ENCODE measurements at places on chromosomes 13 and 19. TPM values are rescaled to one million over a fixed set of nuclear protein-coding genes. Genes with fewer than 3 reads are reported as not detected.
A peak's percentile ranks its signal among the peaks of the same experiment; 100 is the strongest.

The PSG7 gene
- not detected for total RNA-seq

The CYP4F3 gene
- 168 TPM for total RNA-seq

DNA sequence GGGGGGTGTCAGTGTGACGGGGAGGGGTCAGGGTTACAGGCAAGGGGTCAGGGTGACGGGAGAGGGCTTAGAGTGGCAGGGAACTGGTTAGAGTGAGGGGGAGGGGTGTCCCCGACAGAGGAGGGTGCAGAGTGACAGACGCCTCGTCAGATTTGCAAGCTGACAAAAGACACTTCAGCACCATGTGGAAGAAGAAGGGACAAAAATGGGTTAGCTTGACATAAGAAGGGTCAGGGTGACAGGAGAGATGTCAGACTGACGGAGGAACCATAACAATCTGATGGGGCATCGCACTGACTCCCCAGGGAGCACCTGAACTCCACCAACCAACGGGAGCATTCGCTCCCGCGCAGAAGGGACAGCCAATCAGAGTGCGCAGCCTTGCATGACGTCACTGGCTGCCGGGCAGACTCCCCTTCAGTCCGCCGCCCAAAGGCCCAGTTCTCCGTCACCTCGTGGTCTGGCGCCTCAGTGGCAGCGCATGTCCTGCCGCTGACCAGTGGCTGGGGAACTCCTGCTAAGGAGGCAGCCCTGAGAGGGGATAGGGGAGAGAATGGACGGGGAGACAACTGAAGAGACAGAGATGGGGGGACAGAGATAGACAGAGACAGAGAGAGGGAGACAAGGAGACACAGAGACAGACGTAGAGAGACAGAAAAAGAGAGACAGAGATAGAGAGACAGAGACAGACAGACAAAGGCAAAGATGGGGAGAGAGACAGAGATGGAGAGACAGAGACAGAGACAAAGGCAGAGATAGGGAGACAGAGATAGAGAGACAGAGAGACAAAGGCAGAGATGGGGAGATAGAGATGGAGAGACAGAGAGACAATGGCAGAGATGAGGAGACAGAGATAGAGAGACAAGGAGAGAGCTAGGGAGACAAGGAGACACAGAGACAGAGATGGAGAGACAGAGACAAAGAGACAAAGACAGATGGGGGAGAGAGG, 30.2 kb downstream of the C19orf81 start:
- peak; percentile 79 for DNase-seq

DNA sequence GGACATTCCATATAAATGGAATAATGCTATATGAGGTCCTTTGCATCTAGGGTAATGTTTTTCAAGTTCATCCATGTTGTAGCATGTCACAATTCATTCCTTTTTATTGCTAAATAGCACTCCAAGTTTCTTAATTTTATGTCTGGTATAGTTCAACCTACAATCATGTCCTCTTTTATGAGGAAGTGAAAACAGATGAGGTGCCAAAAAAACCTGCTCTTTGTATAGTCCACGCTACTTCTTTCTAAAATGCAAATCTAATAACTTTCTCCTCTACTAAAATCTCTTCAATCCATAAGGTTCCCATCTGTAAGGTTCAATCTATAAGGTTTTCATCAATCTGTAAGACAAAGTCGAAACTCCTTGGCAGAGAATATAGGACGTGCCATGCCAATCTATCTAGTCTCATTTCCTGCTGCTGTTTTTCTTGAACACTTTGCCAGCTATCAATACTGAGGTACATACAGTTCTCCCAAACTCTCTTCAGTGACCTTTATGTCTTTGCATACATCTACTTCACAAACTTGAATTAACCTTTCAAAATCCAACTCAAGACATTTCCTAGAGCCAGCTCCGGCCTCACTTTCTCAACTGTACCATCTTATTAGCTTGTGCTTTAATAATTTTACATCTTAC, 33.7 kb downstream of the INTS6 start:
- DNase-seq = no peak

GRCh38 chr13:93984876-93985275, 494.6 kb downstream of the DCT start:
- DNase-seq = no peak

DNA sequence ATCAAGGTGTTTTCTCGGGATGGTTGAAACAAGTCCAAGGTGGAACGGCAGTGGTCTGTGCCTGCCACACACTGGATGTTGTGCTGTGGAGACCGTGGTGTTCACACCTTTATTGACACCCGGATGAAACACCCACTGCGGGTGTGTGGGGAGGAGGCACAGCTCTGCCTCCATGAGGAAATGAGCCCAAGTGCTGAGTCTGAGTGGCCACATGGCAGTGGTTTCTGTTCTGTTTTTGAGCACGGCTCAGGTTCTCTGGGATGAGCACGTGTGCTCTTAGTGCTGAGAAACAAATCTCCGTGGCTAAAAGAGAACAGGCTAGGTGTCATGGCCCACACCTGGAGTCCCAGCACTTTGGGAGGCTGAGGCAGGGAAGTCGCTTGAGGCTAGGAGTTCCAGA, 29.5 kb downstream of the UPF1 start:
- no peak for DNase-seq

GRCh38 chr13:110446575-110446890, 115.0 kb downstream of the RAB20 start:
- no peak for DNase-seq

GRCh38 chr19:40244579-40245317, 18.3 kb upstream of the CCNP start:
- no peak for DNase-seq

DNA sequence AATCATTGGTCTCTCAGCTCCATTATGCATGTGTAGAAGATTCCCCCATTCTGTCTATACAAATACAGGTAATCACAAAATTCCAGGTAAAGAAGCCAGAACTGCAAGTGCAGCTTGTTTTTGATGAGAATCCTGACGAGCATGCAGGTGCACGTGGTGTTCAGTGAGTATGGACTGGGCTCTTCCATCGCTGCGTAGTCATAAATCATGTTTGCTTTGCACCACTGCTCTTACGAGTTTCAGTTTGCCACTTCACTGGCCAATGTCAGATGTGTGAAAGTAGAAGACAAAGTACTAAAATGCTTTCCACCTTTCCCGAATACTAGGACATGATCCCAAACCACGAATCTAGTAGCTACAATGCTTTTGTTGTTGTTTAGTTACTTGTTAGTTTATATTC, 390.7 kb downstream of the LIG4 start:
- no peak for DNase-seq

GRCh38 chr13:33218020-33218419, 67.5 kb downstream of the STARD13 start:
- no peak for DNase-seq

DNA sequence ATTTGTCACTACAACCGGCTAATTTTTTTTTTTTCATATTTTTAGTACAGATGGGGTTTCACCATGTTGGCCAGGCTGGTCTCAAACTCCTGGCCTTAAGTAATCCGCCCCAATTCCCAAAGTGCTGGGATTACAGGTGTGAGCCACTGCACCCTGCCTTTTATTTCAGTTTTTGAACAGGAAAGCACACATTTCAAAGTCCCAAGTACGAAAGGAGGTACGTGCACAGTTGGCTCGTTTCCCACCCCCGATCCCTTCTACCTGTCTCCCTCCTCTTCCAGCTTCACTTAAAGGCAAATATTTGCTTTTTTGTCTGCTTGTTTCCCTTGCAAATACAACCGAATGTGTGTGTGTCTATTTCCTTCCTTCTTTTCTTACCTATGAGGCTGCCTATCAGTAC, 30.5 kb downstream of the ZIC5 start:
- peak; percentile 67 for DNase-seq

GRCh38 chr19:3813473-3814392, 27.6 kb upstream of the MATK start:
- no peak for DNase-seq

DNA sequence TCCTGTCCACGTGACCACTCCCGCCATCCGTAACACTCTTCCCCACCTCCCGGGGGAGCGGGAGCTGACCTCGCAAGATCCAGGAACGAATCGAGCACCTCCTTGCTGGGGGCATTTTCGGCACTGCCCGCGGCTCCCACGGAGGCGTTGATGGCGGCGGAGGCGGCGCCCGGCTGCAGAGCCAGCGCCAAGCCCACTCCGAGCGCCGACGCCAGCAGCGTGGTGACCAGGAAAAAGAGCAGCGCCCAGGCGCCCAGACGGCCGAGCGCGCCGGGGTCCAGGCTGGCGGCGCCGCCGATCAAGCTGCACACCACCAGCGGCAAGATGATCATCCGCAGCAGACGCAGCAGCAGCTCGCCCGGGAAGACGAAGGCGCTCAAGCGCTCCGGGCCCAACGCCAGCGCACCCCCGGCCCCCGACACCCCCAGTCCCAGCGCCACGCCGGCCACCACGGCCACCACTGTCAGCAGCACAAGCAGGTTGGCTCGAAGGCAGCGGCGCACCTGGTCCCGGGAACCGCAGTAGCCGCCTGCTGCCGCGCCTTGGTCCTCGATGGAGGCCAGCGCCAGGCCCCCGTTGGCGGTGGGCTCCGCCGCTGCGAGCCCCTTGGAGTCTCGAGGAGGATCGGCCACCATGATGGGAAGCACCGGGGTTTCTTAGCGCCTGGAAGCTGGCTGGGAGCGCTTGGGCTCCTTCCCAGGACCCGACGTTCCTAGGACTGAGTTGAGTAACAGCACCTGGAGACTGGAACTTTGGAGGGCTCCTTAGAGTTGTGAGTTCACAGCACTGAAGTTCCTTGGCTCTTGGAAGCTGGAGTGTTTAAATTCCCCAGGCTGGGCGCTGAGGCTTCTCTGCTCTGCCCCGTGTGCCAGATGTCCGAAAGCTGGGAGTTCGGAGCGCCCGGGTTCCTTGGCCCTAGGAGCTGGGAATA, 798 bp downstream of the SLC1A5 start:
- peak; percentile 57 for DNase-seq

- DNase-seq = no peak
Measured at GRCh38 chr19:401866-402511, 7.0 kb downstream of the C2CD4C start.

- no peak for DNase-seq
Measured at GRCh38 chr13:46121597-46122163, 16.8 kb upstream of the CPB2 start.

DNA sequence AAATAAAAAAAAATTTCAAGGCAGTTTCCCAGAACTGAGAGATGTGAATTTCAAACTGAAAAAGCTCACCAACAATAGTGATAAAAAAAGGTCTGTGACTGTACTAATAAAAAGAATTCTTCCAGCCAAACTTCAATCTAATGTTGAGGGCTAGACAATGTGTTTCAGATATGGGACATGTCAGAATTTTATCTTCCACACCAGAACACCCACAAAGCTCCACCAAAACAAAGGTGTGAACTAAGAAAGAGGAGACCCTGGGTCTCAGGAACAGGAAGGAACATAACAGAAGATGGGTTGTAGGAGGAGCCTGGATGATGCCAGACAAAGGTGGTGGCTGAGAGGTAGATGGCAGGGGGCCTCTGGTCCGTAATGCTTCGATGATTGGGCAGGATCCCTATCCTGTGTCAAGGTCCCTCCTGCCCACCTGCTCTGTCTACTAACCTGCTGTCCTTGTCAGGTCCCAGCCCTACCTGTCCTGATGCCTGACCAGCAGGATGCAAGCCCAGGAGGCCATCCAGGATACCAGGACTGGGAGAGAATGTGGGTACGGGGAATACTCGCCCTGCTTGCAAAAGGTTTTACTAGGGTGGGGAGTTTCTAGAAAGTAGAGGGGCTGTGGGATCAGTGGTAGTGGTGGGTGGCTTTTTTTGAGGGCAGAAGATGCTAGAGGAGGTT, 4.5 kb downstream of the MZF1 start:
- no peak for DNase-seq

DNA sequence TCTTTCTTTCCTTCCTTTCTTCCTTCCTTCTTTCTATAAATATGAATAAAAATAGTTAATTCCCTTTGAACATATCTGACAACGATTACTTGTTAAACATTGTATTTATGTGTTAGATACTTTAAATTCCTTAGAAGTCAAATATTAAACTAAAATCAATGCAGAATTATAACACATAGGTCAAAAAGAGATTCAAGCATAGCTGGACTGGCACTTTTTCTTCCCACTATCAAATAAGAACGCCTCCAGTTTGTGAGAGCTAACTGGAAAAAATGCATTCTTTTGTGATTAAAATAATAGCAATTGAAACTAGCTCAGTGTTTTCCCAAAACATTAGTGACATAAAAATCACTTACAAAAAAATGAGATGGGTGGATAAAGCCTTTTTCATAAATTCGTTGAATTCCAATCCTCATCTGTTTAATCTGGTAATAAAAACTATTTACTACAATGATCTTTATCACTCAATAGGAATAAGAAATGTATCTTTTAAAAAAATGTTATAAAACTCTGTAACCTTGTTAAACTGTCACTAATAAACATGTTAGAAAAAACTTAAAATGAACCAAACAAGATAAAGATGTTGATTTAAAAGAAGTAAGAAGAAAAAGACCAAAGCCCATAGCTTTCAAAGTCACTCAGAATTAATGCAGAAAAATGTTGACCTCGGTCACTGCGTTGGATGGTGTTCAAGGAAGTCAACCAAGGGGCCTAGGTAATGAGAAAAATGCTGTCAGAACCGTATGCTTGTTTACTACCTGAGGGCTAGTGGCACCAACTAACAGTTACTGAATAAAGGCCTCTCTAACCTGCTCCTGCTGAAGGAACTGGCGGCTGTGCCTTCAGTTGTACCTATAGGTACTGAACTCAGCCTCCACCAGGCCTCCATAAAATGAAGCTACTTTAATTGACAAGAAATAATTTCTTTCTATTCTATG, 1039.5 kb upstream of the SLC10A2 start:
- no peak for DNase-seq

- DNase-seq = no peak
Measured at GRCh38 chr19:29520390-29520789, 5.4 kb upstream of the VSTM2B start.

DNA sequence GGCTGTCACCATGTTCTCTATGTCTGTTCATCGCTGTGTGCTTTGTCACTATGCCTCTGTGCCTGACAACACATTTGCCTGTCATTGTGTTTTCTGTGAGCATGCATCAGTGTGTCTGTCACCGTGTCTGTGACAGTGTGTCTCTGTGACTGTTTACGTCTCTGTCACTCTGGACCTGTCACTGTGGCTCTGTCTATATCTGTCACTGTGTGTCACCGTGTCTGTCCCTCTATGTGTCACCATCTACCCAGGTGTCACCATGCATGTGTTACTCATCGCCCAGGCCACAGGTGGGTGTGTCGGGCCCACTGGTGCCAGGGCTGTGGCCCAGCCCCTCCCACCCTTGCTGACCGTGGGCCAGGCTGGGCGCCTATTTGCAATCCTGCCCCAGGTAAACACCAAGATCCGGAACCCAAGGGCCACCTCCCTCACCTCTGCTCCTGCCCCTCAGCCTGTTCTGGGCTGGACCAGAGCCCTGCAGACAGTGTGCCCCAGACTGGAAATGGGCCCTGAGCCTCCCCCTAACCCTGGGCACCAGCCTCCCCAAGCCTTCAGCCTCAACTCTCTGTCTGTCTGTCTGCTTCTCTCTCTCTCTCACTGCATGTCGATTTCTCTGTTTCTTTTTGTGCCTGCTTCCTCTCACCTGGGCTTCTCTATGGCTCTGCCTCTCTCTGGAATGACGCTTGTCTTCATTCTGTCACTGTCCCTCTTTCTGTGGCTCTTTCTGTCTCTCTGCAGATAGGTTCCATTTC, 7.7 kb downstream of the IRF2BP1 start:
- DNase-seq = no peak

GRCh38 chr19:10334588-10335351, 1.4 kb upstream of the RAVER1 start:
- DNase-seq = peak; percentile 97

GRCh38 chr19:42401365-42402303, 11.5 kb upstream of the CNFN start:
- DNase-seq = peak; percentile 88

Data from liver (tissue), 10 donors.